ENCODE measurements at places on chromosomes 4 and X.

DNA sequence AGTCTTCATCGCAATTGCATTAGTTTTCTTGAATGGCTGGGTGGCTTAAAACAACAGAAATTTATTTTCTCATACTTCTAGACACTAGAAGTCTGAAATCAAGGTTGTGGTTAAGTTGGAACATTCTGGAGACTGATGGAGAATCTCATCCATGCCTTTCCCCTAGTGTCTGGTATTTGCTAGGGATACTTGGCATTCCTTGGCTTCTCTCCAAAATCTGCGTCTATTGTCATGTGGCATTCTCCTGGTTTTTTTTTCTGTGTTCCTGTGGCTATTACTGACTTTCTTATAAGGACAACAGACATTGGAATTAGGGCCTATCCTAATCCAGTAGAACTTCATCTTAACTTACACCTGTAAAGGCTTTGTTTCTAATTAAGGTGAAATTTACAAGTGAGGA is 272.8 kb upstream of the EPHA5 start:
- no peak for DNase-seq

GRCh38 chr4:86993909-86994681 is 59.3 kb downstream of the AFF1 start:
- no peak for DNase-seq

GRCh38 chrX:110322603-110323002 is 4.7 kb upstream of the AMMECR1 start:
- no peak for DNase-seq

GRCh38 chr4:15781427-15782095 is 3.4 kb downstream of the CD38 start:
- no peak for DNase-seq

- DNase-seq: peak; percentile 95
These were observed at the start of gene NEIL3 for GRCh38 chr4:177309522-177310371. NEIL3 (plus strand) TSS chr4:177309874; CDS start chr4:177309954, 80 bp downstream.

- no peak for DNase-seq
These were observed 67.9 kb upstream of the AFAP1 start for GRCh38 chr4:8007581-8007980.

GRCh38 chrX:50106051-50106675 is 94.6 kb downstream of the AKAP4 start:
- no peak for DNase-seq

DNA sequence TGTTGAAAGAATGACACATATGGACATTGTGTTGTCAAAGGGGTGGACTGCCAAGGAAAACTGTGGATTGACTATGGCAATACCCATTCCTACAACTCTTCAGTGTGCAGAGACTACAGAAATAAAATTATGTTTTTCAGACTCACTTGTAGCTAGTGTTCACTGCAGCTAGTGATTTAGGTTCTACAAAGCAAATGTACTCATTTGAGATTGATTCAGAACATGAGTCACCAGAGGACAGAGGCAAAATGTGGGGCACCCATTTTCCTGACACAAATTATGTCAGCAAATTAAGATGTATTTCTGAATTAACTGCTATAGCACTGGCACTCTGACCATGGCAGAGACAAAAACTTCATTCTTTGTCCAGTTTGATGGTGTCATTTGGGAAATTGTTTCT is 40.7 kb downstream of the SPCS3 start:
- DNase-seq: no peak

DNA sequence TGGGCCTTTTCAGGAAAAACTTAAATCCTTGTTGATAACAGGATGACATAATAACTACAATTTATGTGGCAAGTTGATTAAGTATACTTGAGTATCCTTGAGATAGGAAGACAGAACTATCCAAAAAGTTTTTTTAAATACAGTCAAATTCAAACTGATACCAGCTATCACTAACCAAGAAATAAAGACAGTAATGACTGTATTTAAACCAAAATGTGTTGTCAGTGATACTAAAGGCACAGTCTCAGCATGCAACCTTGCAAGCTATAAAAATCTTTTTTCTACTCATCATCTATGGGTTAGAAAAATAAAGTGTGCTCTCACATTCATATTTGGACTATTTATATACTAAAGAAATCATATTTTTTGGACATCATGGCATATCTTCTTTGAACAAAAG is 64.7 kb downstream of the PAPSS1 start:
- no peak for DNase-seq

DNA sequence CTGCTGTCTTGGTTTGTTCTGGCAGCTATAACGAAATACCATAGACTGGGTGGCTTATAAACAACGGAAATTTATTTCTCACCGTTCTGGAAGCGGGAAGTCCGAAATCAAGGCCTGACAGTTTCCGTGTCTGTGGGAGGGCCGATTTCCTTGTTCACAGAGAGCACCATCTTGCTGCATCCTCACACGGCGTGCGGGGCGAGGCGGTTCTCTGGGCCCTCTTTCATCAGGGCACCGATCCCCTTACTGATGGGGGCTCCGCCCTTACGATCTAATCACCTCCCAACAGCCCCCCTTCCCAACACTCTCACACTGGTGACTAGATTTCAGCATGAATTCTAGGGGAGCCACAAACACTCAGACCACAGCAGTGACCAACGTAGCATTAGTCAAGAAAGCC is 578.3 kb upstream of the FAT1 start:
- DNase-seq: no peak

All from CD4-positive, alpha-beta T cell treated with Interleukin-15 for 4 hours (primary cell).